Progenitor cell of endocrine pancreas (in vitro differentiated cells): ENCODE measurements at places on chromosomes 1 and 21. TPM values are rescaled to one million over a fixed set of nuclear protein-coding genes. Genes with fewer than 3 reads are reported as not detected.
A peak's percentile ranks its signal among the peaks of the same experiment; 100 is the strongest.

- no peak for DNase-seq
- H3K27ac ChIP-seq = no peak overlapping the region
- no peak overlapping the region for H3K4me3 ChIP-seq
- H3K27me3 ChIP-seq = no peaks in the 10 kb centered on the region
Observed at GRCh38 chr21:35512346-35512745, 463.2 kb upstream of the RUNX1 start.

DNA sequence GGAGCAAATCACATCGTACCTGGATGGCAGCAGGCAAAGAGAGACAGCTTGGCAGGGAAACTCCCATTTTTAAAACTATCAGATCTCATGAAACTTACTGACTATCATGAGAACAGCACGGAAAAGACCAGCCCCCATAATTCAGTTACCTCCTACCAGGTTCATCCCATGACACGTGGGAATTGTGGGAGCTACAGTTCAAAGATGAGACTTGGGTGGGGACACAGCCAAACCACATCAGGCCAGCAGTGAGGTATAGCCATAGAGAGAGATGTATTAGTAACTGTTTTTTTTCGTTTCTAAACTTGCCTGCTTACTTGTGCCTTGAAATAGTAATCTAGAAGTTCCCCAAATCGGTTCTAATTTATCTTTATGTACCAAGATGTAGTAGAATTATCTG is 48.9 kb downstream of the AK4 start:
- H3K4me1 ChIP-seq = peaks cover 10% of the 10 kb centered on the region
- DNase-seq = no peak
- H3K36me3 ChIP-seq = peaks cover 3% of the 10 kb centered on the region
- H3K27ac ChIP-seq = no peak overlapping the region
- no peak overlapping the region for H3K4me3 ChIP-seq
- no peaks in the 10 kb centered on the region for H3K27me3 ChIP-seq

GRCh38 chr1:234716908-234717375 is 107.0 kb upstream of the IRF2BP2 start:
- no peaks in the 10 kb centered on the region for H3K27me3 ChIP-seq
- no peaks in the 10 kb centered on the region for H3K36me3 ChIP-seq
- DNase-seq = no peak
- peak overlapping the region; percentile 91 for H3K27ac ChIP-seq
- peaks cover 78% of the 10 kb centered on the region for H3K4me1 ChIP-seq

DNA sequence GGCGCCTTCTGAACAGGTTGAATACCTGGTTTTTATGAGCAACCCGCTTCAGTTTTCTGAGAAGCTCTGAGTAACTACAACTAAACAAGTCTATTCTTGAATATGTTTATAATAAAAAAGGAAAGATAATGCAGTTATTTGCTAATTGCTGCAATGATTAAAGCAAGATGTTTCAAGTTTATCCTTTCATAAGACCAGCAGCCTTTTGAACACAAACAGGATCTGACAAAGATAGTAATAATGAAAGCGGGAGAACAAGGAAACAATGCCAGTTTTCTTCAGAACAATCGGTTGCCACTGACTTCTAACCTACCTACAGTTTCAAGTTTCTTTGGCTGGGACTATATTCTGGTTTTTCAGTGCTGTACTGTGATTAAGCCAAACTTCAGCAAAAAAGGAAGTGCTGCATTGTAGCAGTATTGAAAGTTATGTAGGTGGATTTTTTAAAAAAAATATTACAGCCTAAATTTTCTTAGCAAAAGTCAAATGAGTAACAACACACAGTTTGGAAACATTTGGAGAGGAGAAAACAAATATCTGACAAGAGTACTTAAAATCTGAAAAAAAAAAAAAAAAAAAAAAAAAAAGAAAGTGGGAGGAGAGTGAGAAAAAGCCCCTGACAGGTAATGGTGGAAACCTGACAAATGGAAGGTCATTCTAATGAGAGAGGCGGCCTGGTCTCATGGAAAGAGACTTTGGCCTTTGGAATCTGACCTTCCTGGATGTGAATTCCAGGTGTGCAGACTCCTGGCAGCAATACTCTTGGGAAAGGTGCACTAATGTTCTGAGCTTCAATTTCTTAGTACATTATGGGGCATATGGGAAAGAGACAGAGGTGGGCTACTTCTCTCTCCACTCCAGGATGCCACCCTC is 11.4 kb downstream of the KCNJ15 start:
- peaks cover 16% of the 10 kb centered on the region for H3K27me3 ChIP-seq
- peaks cover 11% of the 10 kb centered on the region for H3K4me1 ChIP-seq
- no peak overlapping the region for H3K4me3 ChIP-seq
- no peak for DNase-seq
- H3K36me3 ChIP-seq = no peaks in the 10 kb centered on the region
- H3K27ac ChIP-seq = no peak overlapping the region

- no peaks in the 10 kb centered on the region for H3K36me3 ChIP-seq
- peaks cover 2% of the 10 kb centered on the region for H3K4me1 ChIP-seq
- H3K27me3 ChIP-seq = no peaks in the 10 kb centered on the region
- no peak overlapping the region for H3K27ac ChIP-seq
- DNase-seq = no peak
- no peak overlapping the region for H3K4me3 ChIP-seq
Observed at GRCh38 chr21:33388188-33388587, 15.0 kb upstream of the IFNGR2 start.

DNA sequence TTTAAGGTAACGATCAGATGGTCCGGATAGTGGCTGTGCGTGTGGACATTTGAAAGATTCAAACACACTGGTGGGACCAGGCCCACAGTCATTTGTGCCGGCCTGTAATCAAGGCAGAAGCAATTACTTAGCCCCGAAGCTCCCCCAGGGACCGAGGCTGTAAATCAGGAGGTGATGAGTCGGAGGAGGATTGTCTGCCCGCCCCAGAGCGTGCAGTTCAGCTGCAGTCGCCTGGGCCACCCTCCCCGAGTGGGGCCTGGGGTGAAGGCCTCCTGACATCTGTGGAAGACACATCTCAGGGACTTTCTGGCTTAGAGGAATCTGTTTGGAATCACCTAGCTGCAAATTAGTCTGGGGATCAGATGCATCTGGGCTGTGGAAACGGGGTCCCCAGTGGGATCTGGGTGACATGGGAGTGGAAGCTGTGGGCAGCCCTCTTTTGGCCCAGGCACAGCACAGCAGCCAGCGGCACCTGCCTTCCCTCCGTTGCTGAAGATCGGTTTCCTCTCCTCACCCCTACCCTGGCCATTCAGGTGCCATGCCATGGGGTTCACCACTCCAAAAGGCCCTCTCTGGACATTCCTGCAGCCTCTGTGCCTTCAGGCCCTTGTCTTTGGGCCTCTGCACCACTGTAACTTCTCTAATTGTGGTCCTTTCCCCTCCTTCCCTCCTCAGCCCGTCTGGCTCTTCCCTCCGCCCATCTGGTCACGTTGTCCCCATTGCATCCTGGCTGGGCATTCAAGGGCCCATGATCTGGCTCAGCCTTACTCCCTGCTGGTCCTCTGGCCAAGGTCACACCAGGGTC is 25.7 kb downstream of the LHX4 start:
- H3K27ac ChIP-seq = peak overlapping the region; percentile 41
- no peak overlapping the region for H3K4me3 ChIP-seq
- H3K36me3 ChIP-seq = no peaks in the 10 kb centered on the region
- peaks cover 14% of the 10 kb centered on the region for H3K4me1 ChIP-seq
- H3K27me3 ChIP-seq = peaks cover 42% of the 10 kb centered on the region

DNA sequence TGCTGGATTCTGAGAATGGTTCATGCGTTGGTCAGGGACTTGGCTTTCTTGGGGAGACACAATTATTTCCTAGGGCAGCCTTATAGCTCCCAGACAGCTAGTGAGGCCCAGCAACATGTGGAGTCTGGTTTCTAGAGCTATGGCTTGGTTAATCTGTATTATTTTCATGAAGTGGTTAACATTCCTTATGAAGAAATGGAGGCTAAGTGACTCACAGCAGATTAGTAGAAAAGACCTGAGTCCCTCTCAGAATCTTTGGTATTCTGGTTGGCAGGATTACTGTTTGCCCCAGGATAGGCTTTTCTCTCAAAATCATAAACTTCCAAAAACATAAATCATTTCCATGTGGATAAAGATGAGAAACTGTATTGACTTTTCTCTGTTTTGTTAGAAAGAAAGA is 42.3 kb downstream of the DUSP10 start:
- no peak overlapping the region for H3K4me3 ChIP-seq
- DNase-seq = no peak
- H3K36me3 ChIP-seq = peaks cover 12% of the 10 kb centered on the region
- no peak overlapping the region for H3K27ac ChIP-seq
- no peaks in the 10 kb centered on the region for H3K27me3 ChIP-seq
- H3K4me1 ChIP-seq = no peaks in the 10 kb centered on the region

DNA sequence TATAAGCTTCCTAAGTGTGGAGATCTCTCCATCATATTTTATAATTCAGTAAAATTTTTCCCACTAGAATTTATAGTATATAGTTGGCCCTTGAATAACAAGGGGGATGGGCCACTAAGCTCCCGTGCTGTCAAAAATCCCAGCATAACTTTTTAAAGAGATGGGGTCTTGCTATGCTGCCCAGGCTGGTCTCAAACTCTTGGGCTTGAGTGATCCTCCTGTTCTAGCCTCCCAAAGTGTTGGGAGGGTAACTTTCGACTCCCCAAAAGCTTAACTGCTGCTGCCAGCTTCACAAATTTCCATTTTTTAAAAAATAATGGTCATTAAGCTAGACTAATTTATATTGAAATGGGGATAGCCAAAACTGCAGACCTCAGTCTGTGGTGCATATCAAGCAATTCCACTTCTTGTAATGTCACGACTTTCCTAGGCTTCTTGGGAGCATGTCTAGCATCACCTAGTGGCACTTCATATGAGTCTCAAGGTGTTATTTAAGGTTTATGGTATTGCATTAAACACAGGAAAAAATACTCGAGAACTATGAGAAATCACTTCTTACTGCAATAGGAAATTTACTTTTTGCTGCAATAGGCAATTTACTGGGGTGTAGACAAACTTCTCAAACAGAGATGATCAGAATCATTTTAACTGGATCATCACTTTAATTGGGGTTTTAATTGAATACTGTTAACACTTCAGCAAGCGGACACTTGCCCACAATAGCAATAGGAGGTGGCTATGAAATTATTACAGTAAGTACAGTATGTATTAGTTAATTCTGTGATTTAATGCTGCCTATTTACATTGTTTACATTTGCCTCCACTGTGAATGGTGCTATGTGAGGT is 19.3 kb upstream of the ACTA1 start:
- H3K27me3 ChIP-seq = no peaks in the 10 kb centered on the region
- no peak for DNase-seq
- no peaks in the 10 kb centered on the region for H3K4me1 ChIP-seq
- H3K4me3 ChIP-seq = no peak overlapping the region

- H3K4me3 ChIP-seq = no peak overlapping the region
- DNase-seq = no peak
- no peaks in the 10 kb centered on the region for H3K4me1 ChIP-seq
- no peak overlapping the region for H3K27ac ChIP-seq
- no peaks in the 10 kb centered on the region for H3K27me3 ChIP-seq
Observed at GRCh38 chr1:211715971-211716370, 40.5 kb upstream of the NEK2 start.

DNA sequence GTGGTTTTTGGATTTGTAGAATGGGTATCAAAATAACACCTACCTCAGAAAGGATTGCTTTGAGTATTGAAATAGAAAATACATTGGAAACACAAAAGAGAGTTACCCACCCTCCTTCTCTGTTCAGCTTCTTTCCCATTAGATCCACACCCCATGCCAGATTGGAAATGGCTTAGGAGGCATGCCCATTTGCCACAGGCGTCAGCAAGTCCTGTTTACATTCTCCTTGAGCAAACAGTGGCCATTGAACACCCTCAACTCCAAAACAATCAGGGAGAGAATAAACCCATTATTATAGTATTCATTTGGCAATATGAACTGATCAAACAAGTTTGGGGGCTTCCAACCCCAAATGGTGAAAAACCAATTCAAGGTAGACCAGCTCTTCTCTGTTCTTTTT is 2.4 kb downstream of the ELAPOR1 start:
- H3K4me1 ChIP-seq = peaks cover 17% of the 10 kb centered on the region
- H3K36me3 ChIP-seq = no peaks in the 10 kb centered on the region
- no peak overlapping the region for H3K4me3 ChIP-seq
- DNase-seq = no peak

- no peak for DNase-seq
- H3K27me3 ChIP-seq = peaks cover 22% of the 10 kb centered on the region
- H3K36me3 ChIP-seq = no peaks in the 10 kb centered on the region
- no peak overlapping the region for H3K27ac ChIP-seq
- H3K4me3 ChIP-seq = no peak overlapping the region
Observed at GRCh38 chr1:56377431-56377830, 201.9 kb downstream of the PLPP3 start.

DNA sequence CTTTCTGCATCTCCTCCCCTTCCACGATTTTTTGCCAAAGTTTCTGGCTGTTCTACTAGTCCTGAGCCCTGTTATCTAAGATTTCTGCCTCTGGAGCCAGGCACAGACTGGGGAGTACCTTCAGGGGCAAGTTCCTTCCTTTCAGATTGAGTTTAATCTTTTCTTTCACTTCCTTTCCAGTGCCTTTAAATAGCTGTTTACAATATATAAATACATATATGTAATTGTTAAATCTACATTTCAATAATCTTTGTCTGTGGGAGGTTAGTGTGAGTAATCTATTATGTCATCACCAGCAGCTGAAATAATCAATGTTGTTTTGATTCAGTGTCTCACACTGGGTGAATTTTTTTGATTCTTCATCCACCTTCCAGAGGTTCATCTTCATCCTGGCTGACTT is 31.8 kb downstream of the DIPK1A start:
- H3K27ac ChIP-seq = no peak overlapping the region
- peaks cover under 1% of the 10 kb centered on the region for H3K36me3 ChIP-seq
- H3K4me1 ChIP-seq = peaks cover 10% of the 10 kb centered on the region
- no peaks in the 10 kb centered on the region for H3K27me3 ChIP-seq

DNA sequence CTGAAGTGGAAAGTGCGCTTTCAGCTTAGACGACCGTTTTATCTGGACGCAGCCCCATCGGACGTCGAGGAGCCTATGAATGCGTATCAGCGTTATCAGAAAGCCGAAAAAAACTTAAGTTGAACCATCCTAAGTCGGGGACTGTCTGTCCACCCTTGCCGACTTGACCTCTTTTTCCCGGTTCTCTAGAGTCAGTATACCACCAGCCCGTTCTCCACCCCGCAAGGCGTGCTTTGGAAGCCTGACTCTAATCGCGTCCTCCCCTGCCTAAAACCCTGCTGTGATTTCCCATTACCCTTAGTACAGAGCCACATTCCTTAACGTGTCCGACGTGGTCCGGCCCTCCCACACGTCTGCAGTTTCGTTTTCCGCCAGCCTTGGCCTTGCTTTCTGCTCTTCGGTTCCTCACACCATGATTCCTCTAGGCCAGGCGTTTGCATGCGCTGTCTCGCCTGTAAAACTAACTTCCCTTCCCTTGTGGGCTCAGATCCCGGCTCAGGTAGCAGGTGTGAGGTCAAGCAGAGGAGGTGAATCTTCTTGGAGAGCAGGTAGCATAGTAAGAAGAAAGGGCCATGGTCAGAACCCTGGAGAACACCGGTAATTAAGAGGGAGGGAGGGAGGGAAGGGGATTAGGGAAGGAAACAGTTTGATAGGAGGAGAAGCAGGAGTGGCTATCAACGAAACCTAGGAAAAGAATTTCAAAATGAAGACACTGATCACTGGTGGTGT is 865 bp downstream of the ADPRS start:
- H3K27me3 ChIP-seq = no peaks in the 10 kb centered on the region
- peaks cover 1% of the 10 kb centered on the region for H3K36me3 ChIP-seq
- H3K27ac ChIP-seq = peak overlapping the region; percentile 93
- H3K4me3 ChIP-seq = peak overlapping the region; percentile 89
- H3K4me1 ChIP-seq = peaks cover 14% of the 10 kb centered on the region

GRCh38 chr1:60978421-60979357 is 103.7 kb upstream of the NFIA start:
- peak overlapping the region; percentile 63 for H3K27ac ChIP-seq
- peaks cover 2% of the 10 kb centered on the region for H3K4me1 ChIP-seq
- no peaks in the 10 kb centered on the region for H3K36me3 ChIP-seq
- H3K27me3 ChIP-seq = peaks cover 6% of the 10 kb centered on the region

The SLAMF6 gene
- not detected in 2 replicates for total RNA-seq

The HAO2 gene
- not detected in 2 replicates for total RNA-seq

The LRRC8B gene
- 22.2 and 23.0 TPM in 2 replicates for total RNA-seq

The HSPB7 gene
- not detected in 2 replicates for total RNA-seq

The CHIA gene
- not detected in 2 replicates for total RNA-seq

The S100A12 gene
- total RNA-seq = not detected in 2 replicates
